ENCODE measurements at places on chromosomes 4 and X.
A peak's percentile ranks its signal among the peaks of the same experiment; 100 is the strongest.

DNA sequence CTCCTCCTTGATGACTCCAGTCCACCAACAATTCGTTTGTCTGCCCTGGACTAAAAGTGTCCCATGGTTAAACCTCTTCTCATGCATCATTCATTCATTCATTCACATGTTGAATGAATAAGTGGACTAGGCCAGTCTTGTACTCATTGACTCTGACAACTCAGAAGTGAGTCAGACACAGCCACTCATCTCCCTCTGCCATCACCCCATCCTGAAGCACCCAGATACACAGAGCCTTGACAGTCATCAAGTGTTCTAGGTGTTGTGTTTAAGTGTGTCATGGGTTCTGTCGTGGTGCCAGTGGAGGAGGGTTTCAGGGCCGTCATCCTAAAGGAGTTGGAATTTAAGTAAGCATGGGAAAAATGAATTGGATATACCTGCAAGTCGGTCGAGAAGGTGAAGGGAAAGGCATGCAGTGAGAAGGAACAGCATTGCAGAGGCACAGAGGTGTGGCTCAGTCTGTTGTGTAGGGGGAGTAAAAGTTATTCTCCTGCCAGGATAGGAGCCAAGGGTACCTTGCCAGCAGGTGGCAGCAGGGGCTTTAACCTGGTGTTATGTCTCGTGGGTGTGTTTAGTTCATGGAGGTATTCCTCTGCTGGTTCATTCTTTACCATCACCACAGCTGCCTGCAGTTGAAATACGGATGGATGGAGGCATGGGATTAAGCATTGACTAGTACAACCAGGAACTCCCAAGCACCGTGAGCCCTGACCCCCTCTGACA is 18.3 kb downstream of the MAGED2 start:
- no peak for DNase-seq

GRCh38 chr4:156969911-156970310 is 1.7 kb downstream of the PDGFC start:
- DNase-seq, result no peak

GRCh38 chrX:45850197-45850774 is 649.6 kb upstream of the DIPK2B start:
- DNase-seq, result no peak

DNA sequence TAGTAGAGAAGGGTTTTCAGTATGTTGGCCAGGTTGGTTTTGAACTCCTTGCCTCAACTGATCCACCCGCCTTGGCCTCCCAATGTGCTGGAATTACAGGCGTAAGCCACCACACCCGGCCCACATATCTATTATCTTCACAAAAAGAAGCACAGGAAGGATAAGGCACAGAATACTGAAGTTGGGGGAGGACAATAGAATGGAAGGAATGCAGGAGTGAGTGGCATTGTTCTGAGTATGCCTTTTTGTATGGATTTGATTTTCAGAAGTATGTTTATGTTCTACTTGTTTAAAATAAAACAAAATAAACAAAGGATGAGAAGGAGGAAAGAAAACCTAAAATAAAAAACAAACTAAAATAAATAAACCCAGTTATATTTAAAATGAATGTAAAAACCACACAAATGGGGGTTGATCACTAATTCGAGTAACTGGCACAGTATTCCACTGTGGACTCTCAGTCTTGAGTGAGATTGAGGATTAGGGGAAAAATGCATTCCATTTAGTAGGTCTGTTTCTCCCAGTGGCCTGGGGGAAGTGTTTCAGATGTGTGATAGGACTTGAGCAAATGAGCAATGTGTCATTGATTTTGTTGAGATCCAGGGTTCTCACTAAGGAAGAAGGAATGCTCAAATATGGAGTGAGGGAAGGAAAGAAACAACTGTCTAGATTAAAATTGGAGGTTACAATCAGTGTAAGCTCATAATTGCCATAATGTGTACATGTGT is 109.0 kb upstream of the C1QTNF7 start:
- no peak for DNase-seq

- DNase-seq, result no peak
These were observed 131.6 kb upstream of the TENM3 start for GRCh38 chr4:182111586-182111985.

DNA sequence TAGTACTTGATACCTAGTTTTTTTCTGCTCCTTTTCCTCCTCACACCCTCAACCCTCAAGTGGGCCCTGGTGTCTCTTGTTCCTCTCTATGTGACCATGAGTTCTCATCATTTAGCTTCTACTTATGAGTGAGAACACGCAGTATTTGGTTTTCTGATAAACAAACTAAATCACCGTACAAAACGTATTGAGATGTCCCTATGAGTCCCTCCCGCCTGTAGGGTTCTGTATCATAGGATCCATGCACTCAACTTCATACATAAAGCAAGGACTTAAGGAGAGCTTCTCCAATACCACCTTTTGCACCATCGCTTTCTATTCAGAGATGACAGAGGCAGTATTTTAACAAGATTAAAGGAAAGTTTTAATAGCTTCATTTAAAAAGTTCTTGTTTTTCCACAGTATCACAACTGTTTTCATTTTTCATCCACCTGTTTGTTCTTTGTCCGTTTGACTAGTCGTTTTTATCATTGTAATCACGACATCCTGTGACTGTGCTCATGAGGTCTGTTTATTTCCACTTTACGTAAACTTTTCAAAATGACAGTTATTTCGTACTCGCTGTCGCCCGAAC is 457 bp upstream of the RAB9A start:
- DNase-seq, result no peak

- no peak for DNase-seq
These were observed 1.4 kb downstream of the UBA6 start for GRCh38 chr4:67699603-67700002.

- DNase-seq, result no peak
These were observed 137.3 kb upstream of the FTHL17 start for GRCh38 chrX:31209005-31209628.

DNA sequence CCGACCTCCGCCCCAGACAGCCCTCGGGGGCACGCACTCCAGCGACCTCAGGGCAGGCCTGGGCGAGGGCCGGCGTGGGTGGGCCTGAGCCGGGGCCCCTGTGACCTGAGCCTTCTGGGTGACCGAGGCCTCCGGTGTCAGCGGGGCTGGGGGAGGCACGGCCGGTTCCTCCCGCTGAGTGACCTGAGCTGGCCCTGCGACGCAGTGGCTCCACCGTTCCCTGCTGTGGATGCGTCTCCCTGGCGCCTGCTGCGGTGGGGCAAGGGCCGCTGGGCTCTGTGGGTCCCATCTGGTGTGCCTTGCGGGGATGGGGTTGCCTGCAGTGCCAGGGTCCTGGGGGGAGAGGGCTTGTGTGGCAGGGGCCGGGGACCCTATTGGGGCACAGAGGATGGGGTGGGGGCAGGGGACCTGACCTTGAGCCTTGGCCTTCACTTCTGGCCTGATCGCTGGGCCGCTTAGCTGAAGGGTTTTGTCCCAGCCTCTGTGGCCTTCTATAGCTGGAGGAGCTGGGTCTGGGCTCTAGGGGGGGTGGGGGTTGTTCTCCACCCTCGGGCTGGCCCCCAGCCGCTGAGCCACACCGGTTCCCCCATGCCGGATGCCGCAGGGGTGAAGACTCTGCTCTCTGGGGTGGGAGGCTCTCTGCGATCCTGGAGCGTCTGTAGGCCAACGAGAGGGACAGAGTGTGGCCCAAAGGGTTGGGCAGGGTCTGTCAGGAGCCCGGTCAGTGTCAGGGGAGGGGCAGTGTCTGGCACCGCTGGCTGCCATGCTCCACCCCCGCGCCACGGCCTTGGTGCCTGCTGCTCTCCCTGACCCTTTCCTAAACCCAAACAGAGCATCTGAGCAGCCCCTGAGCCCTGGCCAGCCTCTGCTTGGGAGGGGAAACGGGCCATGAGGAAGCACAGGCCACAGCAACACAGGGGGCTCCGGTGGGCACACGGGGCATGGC is 2.3 kb downstream of the NAT8L start:
- DNase-seq, result no peak

DNA sequence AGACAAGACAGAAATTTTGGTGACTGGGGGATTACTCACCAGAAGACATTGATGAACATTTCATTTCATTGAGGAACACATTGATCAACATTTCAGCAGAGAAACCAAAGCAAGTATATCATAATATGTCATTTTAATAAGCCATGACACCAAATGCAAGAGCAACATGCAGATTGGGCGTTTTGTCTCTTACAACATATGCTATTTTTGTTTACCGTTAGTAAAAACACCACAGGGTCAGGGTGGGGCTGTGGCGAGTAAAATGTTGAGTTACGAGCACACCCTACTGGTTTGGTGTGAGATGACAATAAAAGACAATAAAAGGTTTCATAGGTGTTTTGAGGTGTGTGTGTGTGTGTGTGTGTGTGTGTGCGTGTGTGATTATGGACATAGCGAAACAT is 294.5 kb downstream of the PDGFC start:
- peak; percentile 57 for DNase-seq

DNA sequence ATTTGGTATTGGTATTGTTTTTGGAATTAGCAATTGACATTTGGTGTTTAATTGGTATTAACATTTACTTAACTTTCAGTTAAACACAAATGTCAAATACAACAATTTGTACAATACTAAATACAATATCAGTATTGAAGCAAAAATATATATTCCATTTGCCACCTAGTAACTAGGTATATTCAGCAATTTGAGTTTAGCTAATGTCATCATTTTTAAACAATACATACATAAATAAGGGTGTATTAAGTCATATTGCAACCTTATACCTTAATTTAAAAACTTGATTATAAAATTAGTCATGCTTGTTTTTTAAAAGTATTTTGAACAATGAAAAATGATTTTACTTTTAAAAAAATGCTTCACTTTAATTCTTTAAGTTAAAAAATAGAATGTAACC is 53.3 kb downstream of the FBXO8 start:
- DNase-seq, result no peak

DNA sequence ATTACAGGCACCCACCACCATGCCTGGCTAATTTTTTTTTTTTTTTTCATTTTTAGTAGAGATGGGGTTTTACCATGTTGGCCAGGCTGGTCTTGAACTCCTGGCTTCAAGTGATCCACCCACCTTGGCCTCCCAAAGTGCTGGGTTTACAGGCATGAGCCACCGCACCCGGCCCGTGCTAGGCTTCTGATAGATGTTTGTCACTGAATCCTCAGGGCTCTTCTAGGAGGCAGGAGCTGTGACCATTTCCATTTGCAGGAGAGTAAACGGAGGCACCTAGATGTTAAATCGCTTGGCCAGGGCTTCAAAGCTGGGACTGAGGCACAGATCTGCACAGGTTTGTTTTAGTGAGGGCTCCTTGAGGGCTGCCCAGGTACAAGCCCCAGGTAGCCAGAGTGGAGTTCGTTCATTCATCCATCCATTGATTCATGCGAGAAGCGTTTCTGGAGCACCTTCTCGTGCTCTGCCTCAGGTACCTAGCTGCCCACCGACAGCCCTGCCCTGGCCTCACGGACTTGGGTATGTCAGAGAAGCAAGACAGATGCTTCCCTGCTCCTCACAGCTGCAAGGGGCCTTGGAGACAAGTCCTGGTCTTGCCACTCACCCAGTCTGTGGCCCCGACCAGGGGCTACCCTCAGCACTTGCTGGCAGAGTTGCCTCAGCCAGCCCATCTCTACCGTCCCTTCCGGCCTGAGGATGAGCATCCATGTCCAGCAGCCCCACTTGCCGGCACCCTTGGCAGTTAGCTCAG is 106.4 kb downstream of the PSAPL1 start:
- no peak for DNase-seq

GRCh38 chr4:74855879-74856278 is 61.6 kb upstream of the BTC start:
- no peak for DNase-seq

GRCh38 chr4:33111117-33111516 is 2390.9 kb downstream of the PCDH7 start:
- DNase-seq, result no peak

DNA sequence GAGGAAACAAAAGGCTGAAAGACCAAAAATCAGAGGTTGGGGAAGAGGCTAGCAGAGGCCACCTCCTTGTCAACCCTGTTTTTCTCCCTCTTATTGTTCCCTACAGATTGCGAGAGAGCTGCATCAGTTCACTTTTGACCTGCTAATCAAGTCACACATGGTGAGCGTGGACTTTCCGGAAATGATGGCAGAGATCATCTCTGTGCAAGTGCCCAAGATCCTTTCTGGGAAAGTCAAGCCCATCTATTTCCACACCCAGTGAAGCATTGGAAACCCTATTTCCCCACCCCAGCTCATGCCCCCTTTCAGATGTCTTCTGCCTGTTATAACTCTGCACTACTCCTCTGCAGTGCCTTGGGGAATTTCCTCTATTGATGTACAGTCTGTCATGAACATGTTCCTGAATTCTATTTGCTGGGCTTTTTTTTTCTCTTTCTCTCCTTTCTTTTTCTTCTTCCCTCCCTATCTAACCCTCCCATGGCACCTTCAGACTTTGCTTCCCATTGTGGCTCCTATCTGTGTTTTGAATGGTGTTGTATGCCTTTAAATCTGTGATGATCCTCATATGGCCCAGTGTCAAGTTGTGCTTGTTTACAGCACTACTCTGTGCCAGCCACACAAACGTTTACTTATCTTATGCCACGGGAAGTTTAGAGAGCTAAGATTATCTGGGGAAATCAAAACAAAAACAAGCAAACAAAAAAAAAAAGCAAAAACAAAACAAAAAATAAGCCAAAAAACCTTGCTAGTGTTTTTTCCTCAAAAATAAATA is 179.9 kb downstream of the AR start:
- DNase-seq, result no peak

DNA sequence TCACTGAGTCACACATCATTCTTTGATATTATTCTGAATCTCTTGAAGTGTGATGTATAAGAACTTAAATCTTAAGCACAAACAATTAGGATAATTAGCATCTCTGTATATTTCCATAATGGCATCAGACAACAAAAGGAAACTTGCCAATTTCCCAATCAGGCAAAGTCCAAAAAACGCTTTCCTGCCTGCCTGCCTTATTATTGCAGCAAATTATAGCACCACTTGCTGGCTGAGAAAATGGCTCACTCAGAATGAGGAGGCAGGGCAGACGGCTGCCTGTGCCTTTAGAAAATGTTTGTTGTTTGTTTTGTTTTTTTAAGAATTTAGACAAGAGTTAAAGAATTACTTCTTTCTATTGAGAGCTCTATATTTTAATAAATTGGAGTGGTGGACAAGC is 27.7 kb upstream of the NR3C2 start:
- DNase-seq, result no peak

DNA sequence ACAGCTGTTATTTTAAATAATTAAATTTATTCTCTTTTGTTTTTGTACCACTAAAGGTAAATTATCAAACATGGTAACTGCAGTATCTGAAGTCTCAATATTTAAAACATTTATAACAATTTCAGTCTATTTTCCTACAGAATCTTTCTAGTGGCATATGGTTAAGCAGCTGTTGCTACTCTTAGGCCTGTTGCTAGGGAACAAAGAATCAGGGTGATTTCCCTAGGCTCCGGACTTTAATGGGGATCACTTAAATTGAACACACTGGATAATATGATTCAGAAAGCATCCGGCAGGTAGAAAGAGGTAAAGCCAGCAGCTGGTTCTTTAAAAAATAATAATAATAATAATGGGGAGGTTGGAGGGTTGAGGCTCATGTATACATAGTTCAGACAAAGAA is 17.6 kb downstream of the FBXO8 start:
- no peak for DNase-seq

Data from GM03348 (cell line).